ENCODE measurements at places on chromosomes 2 and 18. TPM values are rescaled to one million over a fixed set of nuclear protein-coding genes. Genes with fewer than 3 reads are reported as not detected.

- no peak for DNase-seq
Measured at GRCh38 chr2:55089726-55090125, 39.5 kb upstream of the RTN4 start.

- no peak for DNase-seq
Measured at GRCh38 chr2:234986876-234987720, 35.3 kb downstream of the SH3BP4 start.

DNA sequence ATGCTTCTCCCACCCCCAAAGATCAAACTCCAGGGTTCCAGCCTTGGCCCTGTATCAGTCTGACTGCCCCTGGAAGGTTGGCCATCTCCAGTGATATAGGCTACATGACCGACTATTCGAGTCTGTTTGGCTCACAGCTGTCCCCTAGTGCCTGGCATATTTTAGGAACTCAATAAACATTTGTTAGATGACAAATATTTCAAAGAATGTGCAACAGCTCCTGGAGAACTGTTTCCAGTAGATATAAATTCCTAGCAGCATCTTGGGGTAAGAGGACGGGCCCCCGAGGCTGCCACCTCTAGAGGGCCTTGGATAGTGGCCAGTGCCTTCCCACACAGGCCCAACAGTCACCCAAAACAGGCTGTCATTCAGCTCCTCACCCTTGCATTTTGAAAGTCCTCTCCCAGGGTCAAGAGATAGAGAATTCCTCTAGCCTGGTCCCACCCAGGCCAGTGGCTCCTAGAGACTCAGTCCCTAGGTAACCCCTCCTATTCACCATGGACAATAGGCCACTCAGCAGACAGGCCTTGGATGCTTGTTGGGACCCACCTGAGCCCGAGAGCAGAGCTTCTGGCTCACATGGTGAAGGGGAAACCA is 45.1 kb upstream of the ATP6V1B1 start:
- DNase-seq, result no peak

- DNase-seq, result no peak
Measured at GRCh38 chr18:49061991-49062831, 111.4 kb upstream of the SMAD7 start.

Gene MTLN
- 79.6 TPM for total RNA-seq

GRCh38 chr2:132681766-132682165 is 11.8 kb upstream of the LYPD1 start:
- no peak for DNase-seq

- DNase-seq, result no peak
Measured at GRCh38 chr2:104975371-104975770, 62.5 kb upstream of the MRPS9 start.

Data from activated T-helper 1 cell treated with anti-CD3 and anti-CD28 coated beads, Interleukin-12 subunit alpha, Interleukin-12 subunit beta, Interleukin-2, Interleukin-4 antibody, amounts not matched to agents 30 ng/mL and 10 ng/mL and 1 ng/mL, durations not matched to agents 14 hours and 24 hours and 36 hours (primary cell).